ENCODE measurements at places on chromosomes 5 and 9. TPM values are rescaled to one million over a fixed set of nuclear protein-coding genes. Genes with fewer than 3 reads are reported as not detected.

DNA sequence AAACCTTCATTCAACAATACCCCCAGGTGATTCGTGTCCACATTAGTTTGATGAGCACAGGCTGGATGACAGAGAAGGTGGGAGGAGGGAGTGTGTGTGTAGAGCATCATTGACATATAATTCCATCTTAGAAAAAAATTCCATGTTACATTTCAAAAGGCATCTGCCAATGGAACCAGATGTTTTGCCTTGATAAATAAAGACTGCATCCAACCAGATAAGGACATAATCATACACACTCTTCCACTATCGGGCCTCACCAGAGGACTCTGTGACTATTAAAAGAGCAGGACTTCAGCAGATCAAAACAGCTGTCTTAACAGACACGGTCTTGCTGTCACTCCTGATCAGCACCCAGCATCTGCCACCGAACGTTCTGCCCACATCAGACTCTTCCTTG is 96.4 kb upstream of the SPIN1 start:
- DNase-seq: no peak

GRCh38 chr9:8384091-8384490 is 584.5 kb upstream of the DMAC1 start:
- DNase-seq: no peak

DNA sequence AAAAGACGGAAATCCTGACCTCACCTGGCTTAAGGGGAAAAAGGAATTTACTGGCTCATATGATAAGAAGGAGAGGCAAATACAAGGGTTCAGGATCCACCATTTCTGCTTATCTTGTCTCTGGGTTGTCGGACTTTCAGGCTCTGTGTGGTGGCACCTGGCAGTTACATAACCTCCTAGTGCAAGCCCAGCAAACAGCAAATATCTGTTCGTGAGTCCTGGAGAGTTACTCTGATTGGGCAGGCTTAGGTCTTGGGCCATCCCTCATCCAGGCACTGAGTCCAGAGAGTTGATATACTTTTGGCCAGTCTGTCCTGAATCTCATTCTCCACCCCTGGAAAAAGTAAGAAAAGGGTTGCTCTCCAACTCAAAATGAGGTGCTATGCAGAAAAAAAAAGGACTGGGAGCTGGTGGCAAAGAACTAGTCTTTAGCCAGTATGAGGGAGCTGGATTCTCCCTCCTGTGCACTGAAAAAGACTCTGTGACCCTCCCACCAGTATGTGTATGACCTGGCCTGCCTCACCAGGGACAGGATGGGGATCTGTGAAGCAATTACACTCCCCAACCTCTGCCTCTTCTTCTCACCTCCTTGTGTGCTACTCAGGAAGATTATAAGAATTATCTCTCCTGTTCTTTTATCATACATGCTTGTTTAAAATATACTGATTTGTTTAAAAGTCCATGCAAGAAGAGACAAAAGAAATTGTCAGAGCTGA is 282.9 kb downstream of the ARHGAP26 start:
- DNase-seq: no peak

DNA sequence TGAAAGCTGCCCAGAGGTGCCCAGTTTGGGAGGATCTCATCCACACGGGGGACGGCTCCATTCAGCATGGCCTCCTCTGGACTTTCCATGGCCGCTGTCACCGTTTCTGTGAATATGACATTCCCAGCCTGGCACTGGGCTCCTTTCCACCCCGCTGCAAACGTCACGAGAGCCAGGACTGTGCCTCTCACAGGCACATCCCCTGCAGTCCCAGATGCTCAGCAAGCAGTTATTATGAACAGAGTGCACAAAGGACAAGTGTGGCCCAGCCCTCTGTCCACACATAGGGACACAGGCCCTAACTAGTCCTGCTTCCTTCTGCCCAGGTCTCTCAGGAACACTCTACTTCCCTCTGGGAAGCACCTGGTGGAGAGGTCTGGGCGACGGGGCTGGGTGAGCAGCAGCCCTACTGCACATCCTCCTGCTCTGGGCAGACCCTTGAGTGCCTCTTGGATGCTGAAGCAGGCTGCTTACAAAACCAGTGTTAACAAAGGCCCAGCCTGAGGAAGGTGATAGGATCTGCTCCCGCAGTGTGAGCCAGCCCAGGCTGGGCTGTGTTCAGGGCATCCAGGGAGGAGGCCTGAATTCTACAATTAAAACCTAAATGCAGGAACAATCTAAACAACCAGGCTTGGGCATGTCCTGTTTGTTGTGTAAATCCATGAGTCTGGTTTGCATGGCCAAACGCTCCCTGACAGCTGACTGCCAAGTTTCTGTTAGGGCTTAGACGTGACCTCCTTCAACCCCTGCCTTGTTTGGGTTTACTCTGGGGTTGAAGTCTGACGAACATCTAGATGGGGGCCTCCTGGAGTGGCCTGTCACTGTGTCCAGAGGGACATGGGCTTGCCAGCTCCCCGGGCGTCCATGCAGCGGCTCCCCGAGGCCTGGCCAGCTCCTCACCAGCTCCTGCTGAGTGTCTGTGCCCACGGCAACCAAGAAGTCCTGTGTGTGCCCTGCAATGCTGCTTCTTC is 269.8 kb downstream of the GADD45G start:
- no peak for DNase-seq

DNA sequence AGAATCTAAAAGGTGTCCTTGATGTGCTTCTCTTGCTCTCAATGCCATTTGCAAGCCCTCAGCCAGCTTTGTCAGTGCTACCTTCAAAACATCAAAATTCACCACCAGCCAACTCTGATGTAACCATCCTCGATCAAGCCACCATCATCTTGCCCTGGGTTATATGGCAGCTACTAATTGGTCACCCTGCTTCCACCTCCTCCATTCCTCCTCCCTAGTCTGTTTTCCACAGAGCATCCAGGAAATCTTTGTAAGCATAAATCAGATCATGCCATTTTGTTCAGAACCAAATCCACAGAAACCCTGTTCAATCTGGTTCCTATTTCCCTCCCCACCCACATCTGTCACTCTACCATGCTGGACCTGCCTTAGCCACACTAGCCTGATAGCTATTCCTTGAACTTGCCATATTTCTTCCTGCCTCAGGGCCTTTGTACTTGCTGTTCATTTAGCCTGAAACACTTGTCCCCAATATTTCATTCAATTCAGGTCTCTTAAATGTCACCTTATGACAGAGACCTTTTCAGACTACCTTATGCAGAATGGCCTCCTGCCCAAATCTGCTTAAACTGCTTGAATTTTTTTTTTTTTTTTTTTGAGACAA is 1.9 kb upstream of the B4GALT1 start:
- no peak for DNase-seq

GRCh38 chr5:172123269-172123692 is 64.7 kb downstream of the STK10 start:
- peak; percentile 36 for DNase-seq

- no peak for DNase-seq
Measured at GRCh38 chr5:643351-643801, 31.2 kb downstream of the CEP72 start.

GRCh38 chr9:33065157-33066076 is 11.1 kb downstream of the SMU1 start:
- no peak for DNase-seq

GRCh38 chr9:127204771-127205470 is 59.7 kb upstream of the GARNL3 start:
- DNase-seq: no peak

DNA sequence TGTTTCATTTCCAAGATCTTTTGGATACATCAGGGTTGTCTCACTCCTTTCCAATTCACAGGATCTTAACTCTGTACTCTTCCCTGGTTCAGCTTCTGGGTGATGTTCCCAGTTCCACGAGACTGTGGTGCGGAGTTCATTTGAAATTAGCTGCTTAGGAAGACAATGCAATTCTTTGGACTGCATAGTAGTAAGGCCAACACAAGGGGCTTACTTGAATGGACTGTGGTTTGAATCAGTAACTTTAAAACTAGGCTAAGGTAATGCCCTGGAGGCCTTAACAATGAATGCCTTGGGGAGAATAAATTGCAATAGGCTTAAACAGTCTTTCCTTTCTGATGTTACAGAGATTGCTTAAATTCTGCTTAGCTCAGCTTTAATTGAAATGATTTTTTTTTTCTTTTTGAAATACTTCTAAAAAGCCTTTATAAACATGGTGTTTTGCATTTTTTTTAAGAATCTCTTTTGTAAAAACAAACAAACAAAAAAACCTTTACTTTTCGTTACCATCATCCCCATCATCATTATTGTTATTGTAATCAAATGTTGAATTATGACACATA is 133.8 kb upstream of the MEF2C start:
- DNase-seq: no peak

The PTBP3 gene
- total RNA-seq: 44.9 TPM

The MAP1B gene
- 593 TPM for total RNA-seq

The HNRNPA0 gene
- 53.7 TPM for total RNA-seq

The COL5A1 gene
- 4.5 TPM for total RNA-seq

The ANGPTL2 gene
- total RNA-seq: 2.7 TPM

Data from occipital lobe (tissue), 3 donors.